ENCODE measurements at places on chromosomes 11 and 22.

GRCh38 chr22:41574847-41575381 lies 14.1 kb downstream of the CSDC2 start:
- no peak for DNase-seq

DNA sequence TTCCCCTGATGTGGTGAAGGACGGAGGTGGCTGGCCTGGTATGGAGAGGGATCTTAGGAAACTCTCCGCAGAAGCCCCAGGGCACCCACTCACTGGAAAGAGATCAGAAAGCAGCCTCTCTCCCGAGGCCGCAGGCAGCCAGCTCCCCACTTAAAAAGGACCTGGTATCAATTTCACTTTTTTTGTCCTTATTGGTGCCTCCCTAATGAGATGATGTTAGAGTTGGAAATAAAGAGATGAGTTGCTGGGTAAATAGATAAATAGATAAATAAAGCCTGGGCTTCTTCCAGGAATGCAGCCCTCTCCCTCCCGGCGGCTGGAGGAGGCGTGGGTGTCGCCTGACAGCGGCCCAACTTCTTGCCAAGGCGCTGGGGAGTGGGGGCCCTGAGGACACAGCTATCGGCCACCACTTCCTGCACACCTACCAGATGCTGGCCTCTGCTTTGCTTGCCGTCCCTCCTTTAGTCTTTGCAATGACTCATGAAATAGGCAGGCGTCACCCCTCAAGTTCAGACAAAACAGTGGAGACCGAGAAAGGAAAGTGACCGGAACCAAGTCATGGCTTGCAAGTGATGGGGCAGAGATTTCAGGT lies 42.9 kb downstream of the LINC01488 start:
- DNase-seq = peak; percentile 34

DNA sequence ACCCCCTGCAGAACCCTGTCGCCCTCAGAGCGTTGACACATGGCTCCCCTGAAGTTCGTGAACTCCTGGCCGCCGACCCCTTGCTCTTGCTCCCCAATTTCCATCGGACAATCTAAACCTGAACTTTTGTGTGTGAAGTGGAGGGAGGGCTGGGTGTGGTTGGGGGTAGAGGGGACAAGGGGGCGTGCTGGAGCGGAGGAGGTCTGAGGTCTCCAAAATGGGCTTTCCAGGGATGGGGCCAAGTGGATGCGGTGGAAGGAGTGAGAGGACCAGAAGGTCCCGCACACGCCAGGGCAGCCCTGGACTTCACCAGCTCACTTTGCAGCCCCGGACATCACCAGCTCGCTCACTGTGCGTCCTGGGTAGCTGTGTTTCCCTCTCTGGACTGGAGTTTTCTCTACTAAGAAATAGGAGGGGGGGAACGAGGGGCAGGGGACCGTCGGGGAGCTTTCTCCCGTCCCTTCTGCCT lies 18.6 kb downstream of the CREB3L1 start:
- no peak for DNase-seq

DNA sequence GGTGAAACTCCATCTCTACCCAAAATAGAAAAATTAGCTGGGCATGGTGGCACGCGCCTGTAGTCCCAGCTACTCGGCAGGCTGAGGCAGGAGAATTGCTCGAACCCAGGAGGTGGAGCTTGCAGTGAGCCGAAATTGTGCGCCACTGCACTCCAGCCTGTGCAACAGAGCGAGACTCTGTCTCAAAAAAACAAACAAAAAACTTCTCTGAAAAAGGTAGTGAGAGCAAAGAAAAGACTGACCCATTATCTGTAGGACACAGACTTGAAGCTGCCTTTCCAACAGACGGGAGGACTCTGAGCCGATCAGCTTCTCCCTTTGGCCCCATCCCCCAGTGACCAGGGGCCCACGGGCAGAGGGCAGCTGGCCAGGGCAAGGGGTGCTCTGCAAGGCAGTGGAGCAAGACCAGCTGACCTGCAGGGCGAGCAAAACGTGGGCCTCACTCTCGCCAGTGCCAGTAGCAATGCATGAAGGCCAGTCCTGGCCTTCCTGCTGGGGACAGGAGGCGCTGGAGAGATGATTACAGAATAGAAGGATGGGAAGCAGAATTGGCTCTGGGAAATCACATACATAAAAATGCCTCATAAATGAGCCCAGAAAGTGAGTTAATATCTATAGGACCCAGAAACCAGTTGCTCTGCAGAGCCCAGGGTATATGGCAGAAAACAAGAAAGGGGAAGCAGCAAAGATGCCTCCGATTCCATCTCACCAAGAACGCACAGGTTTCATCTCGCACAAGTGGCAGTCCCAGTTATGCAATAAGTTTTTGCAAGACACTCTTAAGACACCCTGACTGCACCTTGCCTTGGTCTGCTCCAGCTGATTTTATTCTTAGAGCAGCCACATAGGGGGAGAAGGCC lies 2.8 kb downstream of the EHD1 start:
- no peak for DNase-seq

DNA sequence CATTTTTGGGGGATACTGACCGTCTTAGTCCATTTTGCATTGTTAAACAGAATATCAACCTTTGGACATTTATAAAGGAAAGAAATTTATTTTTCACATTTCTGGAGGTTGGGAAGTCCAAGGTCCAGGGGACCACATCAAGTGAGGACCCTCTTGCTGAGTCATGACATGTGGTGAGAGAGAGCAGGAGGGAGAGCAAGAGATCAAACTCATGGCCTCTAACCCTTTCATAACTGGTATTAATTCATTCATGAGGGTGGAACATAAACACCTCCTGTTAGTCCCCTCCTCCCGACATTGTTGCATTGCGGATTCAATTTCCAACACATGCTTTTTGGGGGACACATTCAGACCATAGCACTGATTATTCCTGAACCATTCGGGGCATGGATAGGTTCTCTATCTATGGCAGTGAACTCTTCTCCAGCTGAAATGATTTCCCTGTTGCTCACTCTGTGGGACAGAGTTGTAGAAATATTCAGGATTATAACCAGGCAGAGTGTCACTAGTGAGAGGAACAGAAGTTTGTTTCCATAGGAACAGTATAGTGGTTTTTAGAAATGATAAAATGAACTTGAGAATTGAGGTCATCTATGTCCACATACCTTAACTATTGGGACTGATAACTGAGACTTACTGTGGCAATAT lies 88.2 kb upstream of the OR9Q1 start:
- no peak for DNase-seq

DNA sequence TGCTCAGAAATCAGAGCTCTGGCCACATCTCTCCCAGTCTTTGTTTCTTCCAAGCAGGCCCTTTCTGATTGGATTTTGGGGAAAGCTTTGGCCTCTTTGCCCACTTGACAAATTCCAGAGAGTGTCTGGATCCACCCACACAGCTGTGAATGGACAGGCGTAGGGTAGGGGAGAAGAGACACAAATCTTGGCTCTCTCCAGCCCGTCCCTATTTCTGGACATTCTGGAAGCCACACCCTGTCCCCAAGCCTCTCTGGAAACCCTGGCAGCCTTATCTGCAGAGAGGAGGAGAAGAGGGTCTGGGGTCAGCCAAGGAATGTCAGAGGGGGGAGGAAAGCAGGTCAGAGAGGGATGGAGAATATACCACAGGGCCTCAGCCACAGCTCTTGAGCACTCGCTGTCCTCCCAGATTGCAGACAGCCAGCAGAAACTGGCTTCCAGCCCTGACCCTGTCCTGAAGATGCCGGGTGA lies 59.5 kb upstream of the WNT11 start:
- DNase-seq = no peak

DNA sequence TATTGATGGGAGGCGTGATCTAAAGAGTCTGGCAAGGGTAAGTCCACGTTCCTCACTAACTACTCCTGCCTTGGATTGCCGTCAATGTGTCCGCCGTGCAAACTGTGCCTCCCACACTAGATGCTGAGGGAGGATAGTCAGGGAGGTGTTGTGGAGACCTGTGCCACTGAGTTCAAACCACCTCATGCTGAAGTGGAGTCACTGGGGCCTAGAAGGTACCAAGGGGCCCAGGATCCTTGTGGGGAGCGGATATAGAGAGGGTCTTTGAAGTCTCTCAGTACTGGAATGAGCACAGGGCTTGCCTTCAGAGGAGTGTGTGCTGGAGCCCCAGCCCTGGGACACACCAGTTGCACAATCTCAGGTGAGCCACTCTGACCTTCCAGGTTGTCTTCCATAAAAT lies 27.1 kb upstream of the TMPRSS4 start:
- no peak for DNase-seq

DNA sequence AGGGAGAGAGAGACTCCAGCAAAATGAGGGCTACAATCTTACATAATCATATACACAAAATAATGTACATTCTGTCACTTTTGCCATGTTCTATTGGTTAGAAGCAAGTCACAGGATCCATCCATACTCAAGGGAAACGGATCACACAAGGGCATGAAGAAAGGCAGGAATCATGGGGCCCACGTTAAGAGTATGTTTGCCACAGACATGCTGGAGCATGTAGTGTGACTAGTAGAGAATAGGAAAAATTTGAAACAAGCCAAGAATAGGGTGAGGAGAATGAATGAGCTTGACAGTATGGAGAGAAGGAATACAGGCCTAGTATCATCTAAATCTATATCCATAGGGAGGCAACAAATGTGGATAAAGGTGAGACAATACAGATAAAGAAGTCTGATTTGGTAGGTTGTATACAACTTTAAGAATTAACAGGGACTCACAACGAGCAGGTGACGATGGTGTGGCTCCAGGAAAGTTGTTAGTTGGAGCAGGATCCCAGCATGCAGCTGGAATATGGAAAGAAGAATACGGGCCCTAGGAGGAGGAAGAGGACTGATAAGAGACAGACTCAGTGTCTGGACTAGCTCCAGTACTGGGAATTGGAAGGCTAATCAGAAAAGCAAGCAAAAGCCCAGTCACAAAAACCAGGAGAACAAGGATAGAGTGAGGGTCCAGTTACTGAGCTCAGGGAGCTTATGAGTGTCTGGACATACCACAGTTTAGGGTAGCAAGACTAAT lies 301.7 kb upstream of the PITPNB start:
- DNase-seq = no peak

DNA sequence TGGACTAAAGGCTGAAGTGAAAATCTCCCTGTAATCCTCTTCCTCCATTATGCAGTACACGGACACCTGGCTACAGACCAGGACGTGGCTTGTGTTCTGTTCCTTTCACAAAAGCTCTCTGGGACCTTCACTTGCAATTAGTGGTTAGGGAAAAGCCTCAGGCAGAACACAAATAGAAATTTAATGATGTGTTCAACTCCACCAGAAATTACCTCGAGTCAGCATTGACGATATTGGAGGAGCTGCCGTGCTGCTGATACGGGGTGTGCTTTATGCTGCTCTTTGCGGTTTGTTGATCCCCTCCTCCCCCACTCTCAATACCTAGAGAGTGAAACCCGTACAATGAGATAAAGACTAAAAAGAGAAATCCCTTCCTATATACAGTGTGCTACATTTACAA lies 48.9 kb downstream of the POLD3 start:
- DNase-seq = no peak

DNA sequence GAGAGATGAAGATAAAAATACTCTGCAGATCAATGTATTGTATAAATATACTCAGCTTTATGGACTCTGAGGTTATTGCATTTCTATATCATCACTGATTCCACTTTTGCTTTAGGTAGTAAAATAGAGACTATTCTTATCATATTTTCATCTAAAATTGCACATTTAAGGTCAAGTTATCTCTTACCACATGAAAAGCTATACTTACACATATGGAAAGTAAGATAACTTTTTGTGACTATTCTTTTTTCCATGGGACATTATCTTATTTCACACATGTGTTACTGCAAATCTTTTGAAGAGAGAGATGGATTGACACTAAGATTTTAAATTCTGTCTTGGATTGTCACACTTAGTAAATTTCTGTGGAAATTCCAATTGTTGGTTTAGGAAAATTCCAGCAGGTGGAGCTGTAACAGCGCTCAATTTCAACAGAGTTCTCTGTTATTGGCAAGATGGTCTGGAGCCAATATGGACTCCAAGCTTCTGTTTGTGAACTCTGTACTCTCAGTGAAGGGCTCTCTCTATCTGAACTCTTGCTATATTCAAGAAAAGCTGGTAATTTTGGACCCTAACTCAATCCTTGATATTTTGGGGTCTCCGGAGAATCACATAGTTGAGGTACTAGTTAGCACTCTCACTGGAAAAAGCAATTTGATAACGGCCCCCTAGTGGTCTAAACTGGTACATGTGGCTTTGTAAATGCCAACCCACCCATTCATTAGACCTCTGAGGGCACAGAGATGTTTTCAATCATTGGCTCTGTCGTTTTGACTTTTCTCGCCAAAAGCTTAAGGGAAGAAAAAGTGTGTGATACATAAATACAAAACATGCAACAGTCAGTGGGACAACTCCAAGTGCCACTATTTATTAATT lies 429.7 kb downstream of the ETS1 start:
- DNase-seq = peak; percentile 89
